ENCODE measurements at places on chromosomes 6 and 20.

- DNase-seq, result no peak
Observed at GRCh38 chr6:118086159-118086558, 179.1 kb downstream of the SLC35F1 start.

DNA sequence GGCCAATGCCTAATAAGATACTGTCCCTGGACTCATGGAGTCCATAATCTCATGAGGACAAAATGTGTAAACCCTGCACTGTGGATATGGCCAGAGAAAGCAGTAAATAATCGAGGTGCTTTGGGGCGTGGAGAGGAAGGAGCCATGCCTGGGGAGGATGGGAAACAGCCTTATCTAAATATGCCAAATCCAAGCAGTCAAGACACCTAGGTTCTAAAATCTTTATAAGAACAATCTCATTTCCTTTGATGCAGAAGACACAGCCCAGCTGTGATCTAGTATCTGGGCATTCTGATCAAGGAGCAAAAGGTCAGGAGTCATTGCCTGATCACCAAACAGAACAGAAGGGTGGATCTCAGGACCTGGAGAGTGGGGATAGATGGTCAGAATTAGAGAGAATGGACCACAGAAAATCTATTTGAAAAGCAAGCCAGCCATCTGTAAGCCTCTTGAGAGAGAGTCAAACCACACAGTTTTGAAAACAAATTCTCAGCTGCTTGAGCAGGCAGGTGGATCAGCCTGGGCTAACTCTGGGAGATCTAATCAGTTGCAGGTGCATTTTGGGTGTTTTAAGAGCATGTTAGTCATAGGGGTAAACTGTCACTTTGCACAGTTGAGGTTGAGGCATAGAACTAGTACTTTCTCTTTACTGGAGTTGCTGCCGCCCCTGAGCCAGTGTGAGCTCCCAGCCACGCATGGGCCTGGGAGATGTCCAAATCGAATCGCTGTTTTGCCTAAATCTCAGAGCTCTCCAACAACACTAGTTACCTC lies 130.8 kb upstream of the TNFAIP3 start:
- DNase-seq, result no peak

DNA sequence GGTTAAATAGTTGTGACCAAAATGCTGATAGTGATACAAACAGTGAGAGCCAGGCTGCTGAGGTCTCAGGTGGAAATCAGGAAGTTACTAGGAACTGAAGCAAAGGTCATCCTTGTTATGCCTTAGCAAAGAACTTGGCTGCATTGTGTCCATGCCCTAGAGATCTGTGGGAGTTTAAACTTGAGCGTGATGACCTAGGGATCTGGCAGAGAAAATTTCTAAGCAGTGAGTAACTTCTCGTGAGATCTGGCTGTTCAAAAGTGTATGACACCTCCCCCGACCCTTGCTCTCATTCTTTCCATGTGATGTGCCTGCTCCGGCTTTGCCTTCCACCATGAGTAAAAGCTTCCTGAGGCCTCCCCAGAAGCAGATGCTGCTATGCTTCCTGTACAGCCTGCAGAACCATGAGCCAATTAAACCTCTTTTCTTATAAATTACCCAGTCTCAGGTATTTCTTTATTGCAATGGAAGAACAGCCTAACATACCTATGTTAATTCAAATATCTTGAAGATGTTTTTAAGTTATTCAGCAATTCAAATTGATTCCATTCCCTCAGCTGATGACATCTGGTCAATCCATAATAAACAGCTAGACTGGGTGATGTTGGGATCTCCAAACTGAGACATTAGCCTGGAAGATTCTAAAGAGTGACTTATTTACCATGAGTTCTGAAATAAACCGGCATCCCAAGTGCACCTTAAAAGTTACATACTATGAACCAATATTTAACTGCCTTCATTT lies 33.8 kb downstream of the KIF16B start:
- DNase-seq, result no peak

DNA sequence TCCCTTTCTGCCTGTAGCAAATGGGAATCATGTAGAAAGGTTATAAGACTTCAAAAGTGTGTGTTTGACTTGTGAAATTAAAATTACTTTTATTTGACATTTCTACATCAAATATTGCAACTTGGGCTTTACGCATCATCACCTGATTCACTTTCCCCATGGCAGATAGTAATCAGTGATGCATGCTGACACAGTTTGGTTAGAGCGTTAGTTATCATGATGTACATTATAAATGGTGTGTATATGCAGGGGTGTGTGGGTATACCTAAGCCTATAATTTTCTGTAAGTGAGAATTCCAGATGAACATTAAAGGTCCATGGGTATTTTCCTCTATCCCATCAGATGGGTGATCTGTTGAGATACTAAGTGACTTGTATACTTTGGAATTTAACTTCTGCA lies 141.5 kb downstream of the KLHL32 start:
- no peak for DNase-seq

DNA sequence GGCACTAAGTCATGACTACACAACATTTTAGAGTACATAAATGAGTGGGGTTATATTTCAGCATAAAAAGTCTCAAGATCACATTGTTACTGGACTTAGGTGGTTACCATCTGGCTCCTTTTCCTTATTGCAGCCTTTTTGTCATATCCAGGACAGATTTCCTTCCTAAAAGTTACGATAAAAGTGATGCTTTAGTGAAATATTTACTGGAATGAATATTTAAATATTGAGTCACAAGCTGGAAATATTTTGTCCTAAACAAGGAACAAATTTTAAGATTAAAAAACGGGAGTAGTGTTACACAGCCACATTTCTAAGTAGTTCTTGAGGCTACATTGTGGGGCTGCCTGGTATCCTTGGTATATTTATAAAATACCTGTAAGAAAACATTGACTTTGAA lies 52.2 kb downstream of the CDC40 start:
- DNase-seq, result no peak

- peak; percentile 18 for DNase-seq
Observed at GRCh38 chr6:159826968-159827647, 27.0 kb downstream of the PNLDC1 start.

- no peak for DNase-seq
Observed at GRCh38 chr6:30570740-30571074, 535 bp upstream of the ABCF1 start.

DNA sequence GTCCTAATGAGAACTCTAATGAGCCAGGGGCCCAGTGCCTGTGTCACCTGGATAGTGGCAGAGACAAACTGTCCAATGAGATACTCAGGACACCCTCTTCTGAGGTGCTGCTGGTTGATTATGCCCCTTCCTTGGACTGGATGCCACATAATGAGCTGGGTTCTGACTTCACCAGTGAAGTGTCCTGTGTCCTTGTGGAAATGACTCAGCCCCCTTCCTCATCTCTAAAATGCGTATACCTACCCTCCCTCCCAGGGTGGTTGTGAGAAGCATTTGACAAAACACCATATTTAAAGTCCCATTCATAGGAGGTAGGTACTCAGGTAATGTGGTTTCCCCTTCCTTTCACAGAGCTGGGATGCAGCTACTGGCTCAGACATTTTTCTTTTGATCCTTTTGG lies 28.4 kb upstream of the RNF24 start:
- DNase-seq, result no peak

- peak; percentile 80 for DNase-seq
Observed at GRCh38 chr6:106339334-106340029, 13.9 kb upstream of the ATG5 start.

Measured in NCI-H82 (cell line).